Right cardiac atrium (tissue), 5 donors: ENCODE measurements at places on chromosomes 3 and 15.

DNA sequence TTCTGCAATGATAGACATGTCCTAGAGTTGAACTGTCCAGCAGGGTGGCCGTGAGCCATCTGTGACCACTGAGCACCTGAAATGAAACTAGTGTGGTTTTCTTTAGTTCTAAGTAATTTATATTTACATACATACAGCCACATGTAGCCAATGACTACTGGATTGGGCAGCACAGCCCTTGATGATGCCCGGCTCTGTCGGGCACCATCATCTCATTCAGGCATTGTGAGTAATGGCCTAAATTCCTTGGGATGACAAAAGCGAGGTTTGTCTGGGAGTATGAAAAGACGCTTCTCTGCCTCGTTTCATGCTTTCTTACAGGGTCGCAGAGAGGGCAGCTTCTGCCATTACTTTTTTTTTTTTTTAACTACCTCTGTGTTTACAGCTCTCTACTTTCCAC is 251.9 kb upstream of the HES1 start:
- DNase-seq, result no peak

GRCh38 chr15:51403072-51403878 is 61.8 kb downstream of the GLDN start:
- no peak for DNase-seq

DNA sequence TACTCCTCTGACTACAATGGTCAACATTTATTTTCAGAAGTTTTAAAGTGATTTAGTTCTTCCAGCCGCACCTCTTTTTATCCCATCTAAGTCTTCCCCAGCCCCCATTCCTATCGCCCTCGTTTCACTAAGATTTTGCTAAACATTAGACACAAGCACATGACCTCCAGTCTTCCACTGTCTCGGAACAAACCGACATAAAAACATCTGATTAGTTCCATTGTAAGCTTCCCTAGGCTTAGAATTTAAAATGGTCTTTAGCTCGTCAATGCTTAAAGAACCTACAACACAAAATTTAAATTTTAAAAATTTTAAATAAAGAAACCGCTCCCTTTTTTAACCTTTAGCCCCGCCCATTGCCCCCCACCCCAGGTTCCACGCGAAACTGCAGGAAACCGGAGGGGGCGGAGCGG is 284 bp upstream of the TSC22D2 start:
- no peak for DNase-seq

GRCh38 chr15:36323615-36324014 is 255.8 kb upstream of the CDIN1 start:
- DNase-seq, result no peak

DNA sequence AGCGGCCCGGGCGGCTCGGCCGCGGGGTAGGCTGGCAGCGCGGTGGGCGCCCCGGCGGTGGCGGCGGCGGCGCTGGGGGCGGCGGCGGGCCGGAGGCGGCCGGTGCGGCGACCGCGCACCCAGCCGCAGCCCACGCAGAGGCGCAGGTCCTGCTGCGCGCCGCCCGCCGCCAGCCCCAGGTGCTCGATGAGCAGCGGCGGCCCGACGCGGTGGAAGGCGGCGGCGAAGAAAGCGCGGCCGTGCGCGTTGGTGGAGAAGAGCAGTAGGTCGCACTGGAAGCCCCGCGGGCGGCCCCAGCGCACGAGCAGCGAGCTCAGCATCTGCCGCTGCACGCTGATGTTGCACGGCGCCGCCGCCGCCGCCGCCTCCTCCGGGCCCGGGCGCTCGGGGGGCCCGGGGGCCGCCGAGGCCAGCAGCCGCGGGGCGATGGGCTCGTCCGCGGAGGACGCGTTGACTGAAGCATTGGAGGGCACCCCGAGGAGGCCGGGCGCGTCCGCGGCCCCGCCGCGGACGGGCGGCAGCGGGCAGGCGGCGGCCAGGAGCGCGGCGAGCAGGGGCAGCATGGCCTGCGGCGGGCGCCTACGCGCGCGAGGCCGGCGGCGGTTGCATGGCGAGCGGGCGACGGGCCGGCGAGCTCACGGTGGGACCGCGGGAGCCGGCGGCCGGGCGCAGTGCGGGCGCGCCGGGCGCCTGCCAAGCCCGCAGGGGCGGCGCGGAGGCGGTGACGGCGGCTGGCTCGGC is 452 bp downstream of the TMEM158 start:
- DNase-seq, result peak; percentile 57
